ENCODE measurements at places on chromosomes 16 and 17.

DNA sequence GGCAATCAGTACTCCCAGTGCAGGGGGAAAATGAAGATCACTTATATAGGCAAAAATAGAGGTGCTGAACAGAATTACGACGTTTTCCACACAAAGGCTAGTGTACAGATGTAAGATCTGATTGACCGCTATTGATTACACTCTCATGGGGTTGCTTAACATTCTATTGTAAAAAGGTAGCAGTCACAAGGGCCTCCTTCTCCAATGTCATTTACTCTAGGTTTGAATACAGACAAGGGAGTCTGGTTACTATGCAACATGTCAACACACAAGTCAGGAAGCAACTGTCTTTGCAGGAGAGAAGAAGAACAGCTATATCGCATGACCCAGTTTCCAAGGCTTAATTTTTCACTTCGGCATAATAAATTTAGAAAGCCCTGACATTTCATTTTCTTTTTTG is 7.9 kb downstream of the KRT37 start:
- no peak for DNase-seq

DNA sequence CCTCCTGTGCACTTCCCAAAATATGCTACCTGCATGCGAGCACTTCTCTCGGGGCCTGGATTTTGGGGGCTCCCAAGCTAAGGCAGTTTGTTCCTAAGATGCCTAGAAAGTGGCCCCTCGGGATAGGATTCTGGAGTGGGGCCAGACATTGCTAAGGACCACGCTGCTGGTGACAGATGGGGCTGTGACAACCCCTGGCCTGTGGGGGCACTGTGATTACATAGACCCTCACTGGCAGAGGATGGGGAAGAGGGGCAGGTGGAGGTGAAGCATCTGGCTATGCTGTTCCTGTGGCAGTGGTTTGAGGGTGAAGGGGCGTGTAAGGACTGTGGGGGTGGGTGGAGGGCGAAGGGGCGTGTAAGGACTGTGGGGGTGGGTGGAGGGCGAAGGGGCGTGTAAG is 128.4 kb downstream of the ENGASE start:
- DNase-seq, result no peak

DNA sequence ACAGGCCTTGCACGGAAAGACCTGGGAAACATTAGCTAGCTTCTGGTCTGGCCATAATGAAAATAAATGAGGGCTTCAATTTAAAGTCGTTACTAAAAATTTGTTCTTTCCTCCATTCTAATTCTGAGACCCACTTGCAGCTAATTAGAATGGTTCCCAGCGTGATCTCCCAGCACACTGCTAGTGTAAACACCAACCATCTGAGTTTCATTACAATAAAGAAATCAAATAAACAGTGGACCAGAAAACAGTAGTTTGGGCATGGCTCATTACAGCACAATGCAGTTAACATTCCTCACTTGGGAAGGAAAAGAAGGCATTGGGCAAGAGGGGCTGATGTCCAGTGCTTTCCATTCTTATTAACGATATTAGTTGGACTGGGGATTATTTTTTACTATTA is 410.9 kb upstream of the SOX9 start:
- DNase-seq, result no peak

- no peak for DNase-seq
These were observed 10.7 kb downstream of the GFOD2 start for GRCh38 chr16:67708368-67708771.

GRCh38 chr16:75264457-75264998 is 13.1 kb upstream of the BCAR1 start:
- no peak for DNase-seq

DNA sequence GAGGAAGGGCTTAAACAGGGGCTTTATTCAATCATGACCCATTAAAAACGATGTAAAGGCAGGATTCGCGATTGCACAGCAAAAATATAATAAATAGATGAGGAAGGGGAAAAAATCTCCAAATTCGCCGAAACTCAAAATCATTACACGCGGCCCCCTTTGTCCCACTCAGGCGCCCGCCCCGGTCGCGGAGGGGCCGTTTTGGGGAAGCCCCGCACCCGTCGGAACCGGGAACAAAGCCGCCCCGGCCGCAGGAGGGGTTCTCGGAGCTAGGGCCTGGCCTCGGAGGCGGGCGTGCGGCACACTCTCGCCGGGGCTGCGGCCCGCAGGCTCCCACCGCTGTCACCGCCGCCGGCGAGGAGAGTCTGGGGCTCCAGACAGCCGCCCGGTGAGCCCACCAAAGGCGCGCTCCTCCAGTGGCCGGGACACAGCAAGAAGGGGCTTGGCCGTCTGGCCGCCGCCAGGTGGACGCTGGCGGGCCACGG is 521 bp downstream of the C16orf87 start:
- peak; percentile 30 for DNase-seq

DNA sequence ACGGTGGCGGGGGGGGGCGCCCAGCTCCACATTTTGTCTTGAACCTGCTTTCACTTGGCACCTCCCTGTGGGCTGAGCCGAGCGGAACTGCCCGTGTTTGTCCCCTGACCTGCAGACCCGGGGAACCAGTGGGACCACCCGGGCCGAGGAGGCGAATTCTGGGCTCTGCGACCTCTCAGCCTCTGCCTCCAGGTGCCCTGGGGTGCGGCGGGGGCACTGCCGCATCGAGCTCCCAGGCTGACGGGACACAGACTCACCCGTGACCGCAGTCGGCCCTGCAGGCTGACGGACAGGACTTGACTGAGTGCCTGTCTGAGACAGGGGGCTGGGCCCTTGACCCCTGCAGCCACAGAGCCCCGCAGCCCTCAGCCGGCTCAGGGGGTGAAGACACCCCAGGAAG is 11.1 kb upstream of the C1QTNF8 start:
- DNase-seq, result no peak

DNA sequence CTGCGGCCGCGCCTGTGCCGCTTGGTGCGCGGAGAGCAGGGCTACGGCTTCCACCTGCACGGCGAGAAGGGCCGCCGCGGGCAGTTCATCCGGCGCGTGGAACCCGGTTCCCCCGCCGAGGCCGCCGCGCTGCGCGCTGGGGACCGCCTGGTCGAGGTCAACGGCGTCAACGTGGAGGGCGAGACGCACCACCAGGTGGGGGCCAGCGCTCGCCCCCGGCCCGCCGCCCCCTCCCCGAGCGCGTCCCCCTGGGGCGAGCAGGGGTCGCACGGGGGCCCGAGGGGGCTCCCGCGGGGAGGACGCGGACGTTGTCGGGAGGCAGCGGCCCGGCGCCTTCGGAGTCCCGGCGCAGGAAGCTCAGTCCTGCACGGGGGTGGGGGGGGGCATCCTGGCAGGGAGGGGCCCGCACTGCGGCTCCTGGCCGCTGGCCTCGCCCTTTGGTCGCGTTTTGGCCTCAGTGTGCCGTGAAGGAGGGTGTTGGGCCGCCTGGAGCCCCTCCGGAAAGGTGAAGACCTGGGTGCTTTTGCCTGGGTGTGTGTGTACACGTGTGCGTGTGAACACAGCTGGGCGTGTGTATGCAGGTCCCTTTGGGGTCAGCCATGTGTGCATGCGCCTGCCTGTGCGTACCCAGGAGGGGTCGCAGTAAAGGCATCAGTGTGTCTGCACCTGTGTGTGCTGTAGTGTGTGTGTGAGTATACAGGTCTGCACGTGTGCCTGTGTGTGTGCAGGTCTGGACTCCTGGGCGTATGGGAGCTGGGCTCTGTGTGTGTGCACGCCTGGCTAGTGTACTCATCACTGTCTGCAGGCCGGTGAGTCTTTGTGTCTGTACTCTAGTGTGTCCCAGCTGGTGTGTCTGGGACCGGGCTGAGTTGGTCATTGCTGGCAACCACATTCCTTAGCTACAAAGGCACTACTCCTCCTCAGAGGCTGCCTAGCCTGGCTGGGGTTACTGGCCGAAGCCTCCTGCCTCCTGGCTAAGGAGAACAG is 615 bp downstream of the NHERF2 start:
- no peak for DNase-seq

DNA sequence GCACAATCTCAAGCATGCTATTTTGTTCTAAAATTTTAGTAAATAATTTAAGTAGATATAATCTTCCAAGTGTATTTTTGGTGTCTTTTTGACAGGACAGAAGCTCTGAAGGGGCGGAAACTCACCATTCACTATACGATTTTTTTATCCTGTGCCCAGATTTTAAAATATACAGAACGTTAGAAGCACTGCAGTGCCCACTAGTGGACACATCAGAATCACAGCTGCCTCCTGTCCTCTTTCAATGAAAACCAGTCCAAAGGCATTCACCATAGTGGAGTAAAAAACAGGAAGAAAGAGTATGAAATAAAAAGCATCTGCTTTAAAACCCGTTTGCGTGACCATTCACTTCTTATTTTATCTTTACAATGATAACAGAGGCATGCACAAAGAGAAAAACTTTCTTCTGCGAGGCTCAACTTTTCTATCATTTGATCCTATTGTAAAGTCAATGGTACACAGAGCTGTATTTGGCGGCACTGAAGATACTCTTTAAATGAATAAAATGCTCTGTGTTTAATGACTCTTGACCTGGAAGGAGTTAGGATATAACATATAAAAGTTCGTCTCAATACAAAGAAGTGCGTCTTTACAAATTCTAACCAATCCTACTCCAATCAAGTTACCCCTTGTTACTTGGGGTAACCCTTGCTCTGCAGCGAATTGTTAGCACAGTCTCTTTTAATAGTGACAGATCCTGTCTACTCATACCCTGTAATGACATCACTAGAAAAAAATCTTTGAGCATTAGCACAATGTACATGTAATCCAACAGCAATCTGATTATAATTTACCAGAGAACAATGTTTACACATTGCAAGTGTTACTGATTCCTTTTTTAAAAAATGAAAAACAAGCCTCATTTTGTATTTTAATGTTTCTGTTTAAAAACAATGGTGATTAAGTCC is 339.8 kb upstream of the PSMD7 start:
- no peak for DNase-seq

- DNase-seq, result no peak
These were observed 23.7 kb upstream of the RCVRN start for GRCh38 chr17:9928601-9929333.

- peak; percentile 27 for DNase-seq
These were observed 696 bp downstream of the NETO2 start for GRCh38 chr16:47142821-47143676.

GRCh38 chr17:76687298-76688164 is 23.2 kb downstream of the MXRA7 start:
- no peak for DNase-seq

All from effector CD4-positive, alpha-beta T cell (primary cell).